ENCODE measurements at places on chromosomes 11 and 22.

DNA sequence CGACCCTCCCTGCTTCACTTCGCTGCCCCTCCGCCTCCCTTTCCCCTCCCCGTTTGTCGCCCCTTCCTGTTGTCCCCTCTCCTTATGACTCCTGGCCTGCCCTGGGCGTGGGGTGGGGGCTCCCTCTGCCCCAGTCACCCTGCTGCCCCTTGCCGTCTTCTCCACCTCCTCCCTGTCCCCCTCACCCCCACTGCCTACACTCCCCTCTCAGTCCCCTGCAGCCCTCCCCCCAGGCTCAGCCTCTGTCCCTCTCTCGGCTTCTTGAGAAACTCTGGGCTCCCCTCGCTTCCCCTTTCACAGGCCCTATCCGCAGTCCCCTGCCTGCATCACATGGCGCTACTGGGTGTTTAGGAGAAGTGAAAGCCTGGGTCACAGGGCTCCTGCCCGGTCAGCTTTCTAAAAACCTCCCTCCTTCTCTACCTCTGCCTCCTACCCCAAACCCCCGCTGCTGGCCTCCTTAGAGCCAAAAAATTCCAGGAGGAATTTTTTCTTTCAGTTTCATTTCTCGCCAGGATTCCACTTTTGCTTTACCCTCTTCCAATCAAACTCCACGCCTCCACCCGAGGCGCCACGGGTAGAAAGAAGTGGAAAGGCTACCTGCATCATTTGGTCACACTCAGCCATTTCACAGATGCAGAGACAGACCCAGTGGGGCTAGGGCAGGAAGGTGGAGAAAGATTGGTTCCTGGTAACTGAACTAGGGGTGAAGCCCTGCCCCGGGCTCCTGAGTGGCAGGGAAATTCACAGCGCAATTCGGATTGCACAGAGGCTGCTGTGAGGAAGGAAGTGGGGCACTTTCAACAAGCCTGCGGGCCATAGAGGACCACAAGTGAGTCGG, at the start of gene SLC15A3:
SLC15A3 (minus strand) TSS at position 273 of the 838 bp plus-strand sequence. CDS start 625 bp downstream, outside the sequence.
- no peak for DNase-seq

DNA sequence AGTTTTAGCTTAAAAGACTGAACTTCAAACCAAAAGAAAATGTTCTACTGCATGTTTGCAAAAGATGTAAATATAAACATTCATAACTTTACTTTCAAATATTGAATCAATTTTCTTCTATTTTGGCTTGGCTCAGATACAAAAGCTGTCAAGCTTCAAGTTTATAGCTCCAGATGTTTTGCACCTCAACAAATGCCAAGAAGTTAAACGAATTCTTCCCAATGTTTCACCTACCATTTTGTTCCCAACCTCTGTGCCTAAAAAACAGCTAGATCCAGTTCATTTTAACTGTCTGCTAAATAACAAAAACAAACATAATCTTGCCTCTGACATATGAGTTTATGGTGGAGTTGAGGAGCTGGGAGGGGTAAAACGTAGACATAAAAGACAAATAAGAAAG, 76.5 kb downstream of the RAB30 start:
- DNase-seq, result no peak

DNA sequence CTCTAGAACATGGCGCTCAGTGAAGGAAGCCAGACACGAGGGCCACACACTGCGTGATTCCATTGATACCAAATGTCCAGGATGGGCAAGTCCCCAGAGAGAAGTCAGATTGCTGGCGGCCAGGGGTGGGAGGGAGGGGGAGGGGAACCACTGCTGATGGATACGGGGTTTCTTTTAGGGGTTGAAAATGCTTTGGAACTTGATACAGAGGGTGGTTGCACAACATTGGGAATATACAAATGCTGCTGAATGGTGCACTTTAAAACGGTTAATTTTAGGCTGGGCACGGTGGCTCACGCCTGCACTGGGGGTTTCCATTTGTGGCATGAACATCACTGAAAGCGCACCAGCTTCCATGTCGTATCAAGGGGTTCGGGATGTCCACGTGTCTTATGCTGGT, 5.1 kb downstream of the TSPO start:
- DNase-seq, result no peak

DNA sequence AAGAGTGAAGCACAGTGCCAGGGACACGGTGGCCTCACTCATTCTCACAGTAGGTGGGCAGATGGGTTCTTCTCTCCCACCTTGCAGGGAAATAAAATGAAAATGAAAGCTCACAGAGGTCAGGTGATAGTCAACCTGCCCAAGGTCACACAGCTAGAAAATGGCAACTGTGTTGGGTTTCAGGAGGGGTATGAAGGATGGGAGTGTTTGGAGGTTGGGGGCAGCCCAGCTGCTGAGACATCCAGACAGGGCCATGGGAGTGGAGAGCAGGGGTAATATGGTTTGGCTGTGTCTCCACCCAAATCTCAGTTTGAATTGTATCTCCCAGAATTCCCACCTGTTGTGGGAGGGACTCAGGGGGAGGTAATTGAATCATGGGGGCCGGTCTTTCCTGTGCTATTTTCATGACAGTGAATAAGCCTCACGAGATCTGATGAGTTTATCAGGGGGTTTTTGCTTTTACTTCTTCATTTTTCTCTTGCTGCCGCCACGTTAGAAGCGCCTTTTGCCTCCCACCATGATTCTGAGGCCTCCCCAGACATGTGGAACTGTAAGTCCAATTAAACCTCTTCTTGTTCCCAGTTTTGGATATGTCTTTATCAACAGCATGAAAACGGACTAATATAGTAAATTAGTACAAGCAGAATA, 247.0 kb downstream of the TENM4 start:
- DNase-seq, result no peak

DNA sequence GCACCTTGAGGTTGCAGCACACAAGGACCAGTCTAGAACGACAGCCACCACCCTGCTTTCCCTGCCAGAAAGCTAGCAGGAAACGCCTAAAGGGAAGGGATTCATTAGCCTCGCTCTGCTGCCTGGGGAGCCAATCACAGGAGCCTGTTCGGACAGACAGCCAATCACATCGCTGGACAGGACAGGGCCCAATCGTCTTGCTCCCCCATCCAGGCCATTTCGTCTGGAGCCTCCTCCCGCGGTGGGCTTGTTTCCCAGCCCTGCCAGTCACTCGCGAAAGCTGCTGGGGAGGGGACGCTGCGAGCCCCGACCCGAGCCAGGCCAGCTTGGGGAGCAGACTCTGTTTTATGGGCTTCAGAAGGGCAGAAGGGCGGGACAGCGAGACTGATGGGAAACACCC, 79.8 kb upstream of the NCAM1 start:
- peak; percentile 86 for DNase-seq

DNA sequence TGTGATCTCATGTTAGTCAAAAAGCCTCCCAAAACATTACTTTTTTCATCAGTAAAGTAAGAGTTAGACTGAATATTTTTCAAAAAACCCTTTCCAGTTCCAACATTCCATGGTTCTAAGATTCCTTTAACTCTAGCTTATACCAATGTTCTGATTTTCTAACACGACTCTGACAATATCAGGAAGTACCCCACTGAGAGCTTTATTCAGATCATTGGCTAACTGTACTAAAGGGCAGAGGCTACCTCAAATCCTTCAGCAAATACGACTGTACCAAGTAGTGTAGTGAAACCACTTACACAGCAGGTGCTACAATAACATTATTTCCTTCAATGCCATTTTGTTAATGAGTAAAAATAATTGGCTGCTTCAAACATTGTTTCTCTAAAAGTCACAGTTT, 213.4 kb upstream of the PITPNB start:
- no peak for DNase-seq

DNA sequence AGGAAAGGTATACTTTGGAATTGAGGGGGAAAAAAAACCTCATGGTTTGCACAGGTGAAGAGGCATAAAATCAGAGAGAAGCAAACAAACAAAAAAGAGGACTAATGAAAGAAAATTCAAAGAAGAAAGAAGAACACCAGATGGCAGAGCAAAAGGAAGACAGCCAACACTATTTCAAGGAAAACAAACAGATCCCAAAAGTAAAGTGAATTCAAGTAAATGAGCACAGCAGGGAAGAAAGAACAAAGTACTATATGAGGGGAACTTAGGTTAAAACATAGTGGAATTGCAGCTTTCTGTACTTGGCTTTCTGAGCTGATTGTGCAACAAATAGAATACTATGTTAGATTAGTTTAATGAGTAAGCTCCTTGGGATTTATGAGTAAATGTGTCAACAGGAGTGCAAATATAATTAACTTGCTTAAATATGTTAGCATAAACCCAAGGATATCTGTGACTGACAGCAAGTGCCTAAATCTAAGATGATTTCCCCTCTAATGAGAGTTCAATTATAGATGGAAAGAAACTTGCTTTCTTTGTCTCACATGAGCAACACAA, 404.6 kb upstream of the CNTN5 start:
- DNase-seq, result no peak

DNA sequence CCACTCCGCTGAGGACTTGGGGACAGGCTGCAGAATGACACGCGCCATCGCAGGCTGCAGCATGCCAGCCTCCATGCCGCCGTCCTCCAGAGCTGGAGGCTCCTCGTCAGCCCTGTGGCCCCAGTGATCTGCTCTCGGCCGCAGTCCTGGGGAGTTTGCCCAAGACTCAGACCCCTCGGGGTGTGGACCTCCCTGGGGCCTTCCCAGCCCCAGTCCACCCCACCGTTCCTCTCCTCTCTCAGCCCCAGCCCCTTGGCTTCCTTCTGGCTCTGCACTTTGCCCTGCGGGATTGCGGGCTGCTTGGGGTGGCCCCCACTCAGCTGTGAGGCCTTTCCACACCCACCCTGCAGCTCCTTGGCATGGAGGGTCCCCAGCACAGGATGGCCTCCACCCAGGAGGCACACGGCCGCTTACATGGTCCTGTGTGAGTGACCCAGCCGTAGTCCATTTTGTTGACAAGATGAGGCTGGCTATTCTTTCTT, 414.9 kb downstream of the TBC1D22A start:
- DNase-seq, result no peak

- DNase-seq, result peak; percentile 27
Measured at GRCh38 chr22:42919199-42919598, 62.1 kb upstream of the ARFGAP3 start.

- no peak for DNase-seq
Measured at GRCh38 chr11:129652835-129653234, 162.8 kb upstream of the TMEM45B start.

DNA sequence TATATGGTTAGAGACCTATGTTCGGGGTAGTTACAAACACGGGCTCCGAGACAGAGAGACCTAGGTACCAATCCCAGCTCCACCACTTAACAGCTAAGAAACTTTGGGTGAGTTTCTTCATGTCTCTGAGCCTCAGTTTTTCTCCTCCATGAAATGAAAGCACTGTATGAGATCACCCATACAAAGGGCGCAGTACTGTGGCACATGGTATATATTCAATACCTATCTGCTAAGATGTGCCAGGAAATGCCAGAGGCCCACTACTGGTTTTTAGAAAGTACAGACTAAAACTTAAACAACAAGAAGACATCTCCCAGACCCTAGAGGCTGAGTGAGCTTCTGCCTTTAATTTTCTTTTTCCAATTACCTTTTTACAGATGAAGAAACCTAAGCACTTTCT, 69.5 kb downstream of the SLC1A2 start:
- no peak for DNase-seq

DNA sequence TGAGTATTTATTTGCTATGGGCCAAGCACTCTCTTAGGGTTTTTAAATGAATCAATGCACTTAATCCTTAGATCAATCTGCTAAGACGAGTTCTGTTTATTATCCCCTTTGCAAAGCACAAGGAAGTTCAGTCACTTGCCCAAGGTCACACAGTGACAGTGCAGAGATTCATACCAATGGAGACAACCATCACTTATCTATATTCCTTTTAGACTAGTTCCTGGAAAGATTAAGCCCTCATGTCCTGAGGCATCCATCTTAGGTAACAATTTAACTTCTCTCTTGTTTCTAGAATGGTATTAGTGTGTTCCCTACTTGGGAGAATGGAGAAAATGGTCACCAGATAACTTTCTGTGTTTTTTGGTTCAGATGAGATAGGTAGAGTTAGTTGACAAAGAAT, 28.3 kb downstream of the NF2 start:
- DNase-seq, result no peak

DNA sequence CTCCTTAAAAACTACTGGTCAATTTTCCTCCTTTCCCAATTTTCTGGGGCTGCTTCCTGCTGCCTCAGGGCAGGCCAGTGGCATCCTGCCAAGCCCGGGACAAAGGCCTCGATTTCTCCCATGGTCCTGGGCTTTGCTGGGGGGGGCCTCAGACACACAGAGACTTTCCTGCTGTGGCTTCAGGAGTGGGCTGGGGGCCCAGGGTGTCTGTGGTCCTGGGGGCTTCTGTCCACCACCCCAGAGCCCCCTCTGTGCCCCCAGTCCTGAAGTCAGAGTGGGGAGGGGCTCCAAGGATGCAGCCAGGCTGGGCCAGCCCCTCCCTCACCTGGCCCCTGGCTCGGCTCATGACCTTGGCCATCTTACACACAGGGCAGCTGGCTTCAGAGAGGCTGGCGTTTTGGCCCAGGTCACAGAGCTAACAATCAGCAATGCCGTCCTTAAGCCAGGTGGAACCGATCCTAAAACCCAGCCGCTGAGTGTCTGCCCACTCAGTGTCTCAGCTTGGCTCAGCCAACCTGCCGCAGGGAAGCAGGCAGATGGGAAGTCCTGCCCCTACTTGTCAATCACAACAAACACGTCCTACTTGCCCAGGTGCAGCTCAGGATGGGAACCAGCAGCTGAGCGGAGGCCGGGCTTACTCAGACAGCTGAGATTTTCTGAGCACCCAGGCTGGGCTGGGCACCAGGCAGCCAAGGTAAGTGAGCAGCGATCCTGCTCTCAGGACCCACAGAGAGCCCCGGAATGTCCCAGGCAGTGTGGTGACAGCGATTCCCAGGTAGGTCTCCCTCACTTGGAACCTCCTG, 34.6 kb downstream of the OSBPL5 start:
- no peak for DNase-seq

- no peak for DNase-seq
Measured at GRCh38 chr22:46107753-46108563, 42.4 kb upstream of the PPARA start.

- no peak for DNase-seq
Measured at GRCh38 chr11:43589601-43590250, 90.8 kb upstream of the HSD17B12 start.

- no peak for DNase-seq
Measured at GRCh38 chr11:68505596-68505995, 45.0 kb downstream of the PPP6R3 start.

GRCh38 chr11:58928107-58928499, 11.2 kb upstream of the GLYATL1 start:
- no peak for DNase-seq

- DNase-seq, result peak; percentile 50
Measured at GRCh38 chr22:33209930-33210784, 152.0 kb upstream of the SYN3 start.

All from NCI-H2227 treated with DMSO at 0.1 percent for 48 hours (cell line).